IPS DF 19.7 (cell line): ENCODE measurements at places on chromosomes 6 and 20.

DNA sequence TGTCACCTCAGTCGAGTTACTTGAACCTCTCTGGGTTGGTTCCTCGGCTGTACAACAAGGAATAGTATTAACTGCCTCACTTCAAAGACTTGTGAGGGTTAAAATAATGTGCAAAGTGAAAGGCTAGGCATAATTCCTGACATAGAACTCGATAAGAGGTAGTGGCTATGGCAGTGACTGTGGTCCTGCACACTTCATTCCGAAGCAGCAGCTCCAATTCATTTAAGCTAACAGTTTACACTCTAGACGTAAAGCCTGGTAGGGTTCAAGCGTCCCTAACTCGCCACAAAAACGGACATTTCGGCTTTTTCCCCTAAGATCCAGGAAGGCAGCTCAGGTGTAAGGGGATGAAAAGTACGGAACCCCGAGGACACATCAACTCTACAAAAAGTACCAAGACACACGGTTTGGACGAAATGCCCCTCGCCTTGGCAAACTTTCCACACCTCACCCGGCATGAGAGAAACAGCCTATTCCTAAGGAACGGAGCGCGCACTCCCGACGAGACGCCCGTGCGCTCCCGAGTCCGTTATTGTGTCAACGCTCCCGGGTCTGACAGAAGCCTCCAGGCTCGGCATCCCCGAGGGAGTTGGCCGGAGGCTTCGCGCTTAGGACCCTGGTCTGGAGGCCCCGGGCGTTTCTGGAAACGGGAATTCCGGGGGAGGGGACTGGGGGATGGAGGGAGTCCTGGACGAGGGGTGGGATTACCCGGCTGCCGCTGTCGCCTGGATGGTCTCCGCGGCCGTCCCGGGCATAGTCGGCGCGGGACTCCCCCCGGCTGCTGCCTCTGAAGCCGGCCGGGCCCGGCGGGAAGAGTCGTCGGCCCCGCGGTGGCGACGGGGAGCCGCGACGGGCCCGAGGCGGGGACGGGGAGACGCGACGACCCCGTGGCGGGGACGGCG, 937 bp downstream of the ZNF318 start:
- no peak for DNase-seq

DNA sequence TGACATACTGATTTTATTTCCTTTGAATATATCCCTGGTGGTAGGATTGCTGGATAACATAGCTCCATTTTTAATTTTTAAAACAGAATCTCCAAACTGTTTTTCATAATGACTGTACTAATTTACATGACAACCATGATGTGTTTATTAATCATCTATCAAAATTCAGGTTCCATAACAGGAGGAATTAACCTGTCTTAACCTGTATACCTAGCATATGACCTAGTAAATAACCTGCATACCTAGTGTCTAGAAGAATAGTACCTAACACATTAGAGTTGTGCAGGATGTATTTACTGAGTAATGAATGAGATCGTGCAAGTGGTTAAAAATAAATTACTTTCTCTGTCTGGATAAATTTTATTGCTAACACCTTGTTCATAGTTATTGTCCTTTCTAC, 45.8 kb upstream of the ARHGAP18 start:
- no peak for DNase-seq

DNA sequence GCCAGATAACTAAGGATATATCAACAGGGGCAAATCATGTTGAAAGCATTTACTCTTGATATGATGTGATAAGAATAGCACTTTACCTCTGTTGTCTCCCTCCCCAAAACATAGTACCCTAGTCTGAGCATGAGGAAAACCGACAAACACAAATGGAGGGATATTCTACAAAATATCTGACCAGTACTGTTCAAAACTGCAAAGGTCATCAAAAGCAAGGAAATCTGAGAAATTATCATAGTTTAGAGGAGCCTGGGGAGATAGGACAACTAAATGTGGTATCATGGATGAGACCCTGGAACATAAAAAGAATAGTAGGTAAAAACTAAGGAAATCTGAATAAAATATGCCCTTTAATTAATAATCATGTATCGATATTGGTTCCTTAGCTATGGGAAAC, 483.3 kb upstream of the RNF217 start:
- DNase-seq = no peak

GRCh38 chr6:110537208-110538123, 61.1 kb upstream of the SLC22A16 start:
- no peak for DNase-seq

DNA sequence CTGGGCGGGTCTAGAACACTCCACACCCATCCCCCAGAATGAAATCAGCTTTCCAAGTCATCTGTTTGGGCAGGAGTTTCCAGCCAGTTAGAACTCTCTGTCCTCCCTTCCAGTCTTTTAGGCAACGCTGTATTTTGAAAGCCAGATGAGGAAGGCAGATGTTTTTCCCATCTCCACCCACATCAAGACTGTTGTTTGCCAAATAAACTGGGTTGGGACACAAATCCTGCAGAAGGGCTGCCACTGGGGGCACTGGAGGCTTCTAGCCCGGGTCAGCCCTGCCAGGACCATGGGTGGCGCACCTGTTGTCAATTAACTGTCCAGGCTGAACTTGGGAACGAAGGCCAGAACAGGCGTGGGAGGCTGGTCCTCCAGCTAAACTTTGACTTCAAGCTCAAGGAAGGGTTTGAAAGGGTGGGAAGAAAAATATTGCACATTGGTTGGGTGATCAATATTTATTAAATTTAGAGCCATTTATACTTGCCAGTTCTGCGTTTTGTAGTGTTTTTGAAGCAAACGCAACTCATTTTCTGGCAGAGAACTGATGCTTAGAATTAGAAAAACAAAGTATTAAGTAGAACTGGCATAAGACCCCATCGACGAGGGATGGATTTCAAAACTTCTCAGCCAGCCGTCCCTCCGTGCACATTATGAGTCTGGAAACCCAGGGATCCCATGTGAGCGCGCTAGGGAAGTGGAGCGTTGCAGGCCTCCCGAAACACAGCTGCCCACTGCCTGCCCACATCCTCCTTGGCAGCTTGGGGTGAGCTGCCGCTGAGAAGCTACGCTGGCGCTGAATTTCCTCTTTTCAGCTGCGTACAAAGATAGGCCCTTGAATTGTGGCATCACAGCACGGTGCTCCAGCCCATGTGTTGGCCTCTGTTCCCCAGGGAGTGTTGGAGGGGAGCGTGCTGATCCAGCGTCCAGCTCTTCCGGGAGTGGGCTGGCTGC, 297.4 kb downstream of the QKI start:
- no peak for DNase-seq
